ENCODE measurements at places on chromosomes 7 and 10. TPM values are rescaled to one million over a fixed set of nuclear protein-coding genes. Genes with fewer than 3 reads are reported as not detected.

Gene FAM25G
- not detected for polyA plus RNA-seq

Gene RASA4B
- polyA plus RNA-seq: 5.2 TPM

Gene ZNF736
- polyA plus RNA-seq: 5.1 TPM

- no peak for DNase-seq
Measured at GRCh38 chr7:28487487-28487886, 75.2 kb downstream of the CREB5 start.

DNA sequence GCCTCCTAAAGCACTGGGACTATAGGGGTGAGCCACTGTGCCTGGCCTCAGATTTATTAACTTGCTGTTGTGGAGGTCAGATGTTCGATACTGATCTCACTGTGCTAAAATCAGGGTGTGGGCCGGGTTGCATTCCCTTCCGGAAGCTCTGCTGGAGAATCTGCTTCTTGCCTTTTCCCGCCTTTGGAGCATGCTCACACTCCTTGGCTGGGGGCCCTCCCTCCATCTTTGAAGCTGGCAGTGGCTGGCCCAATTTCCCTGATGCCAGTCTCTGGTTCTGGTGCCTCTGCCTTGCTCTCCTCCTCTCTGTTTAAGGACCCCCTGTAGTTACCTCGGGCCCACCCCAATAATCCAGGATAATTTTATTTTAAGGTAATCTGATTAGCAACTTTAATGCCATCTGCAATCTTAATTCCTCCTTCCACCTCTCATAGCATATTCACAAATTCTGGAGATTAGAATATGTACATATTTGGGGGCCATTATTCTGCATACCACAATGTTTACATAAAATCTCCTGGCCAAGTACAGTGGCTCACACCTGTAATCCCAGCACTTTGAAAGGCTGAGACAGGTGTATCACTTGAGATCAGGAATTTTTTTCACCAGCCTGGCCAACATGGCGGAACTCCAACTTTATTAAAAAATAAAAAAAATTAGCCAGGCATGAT lies 7.9 kb upstream of the PITRM1 start:
- no peak for DNase-seq

- no peak for DNase-seq
Measured at GRCh38 chr10:91813251-91813650, 15.0 kb downstream of the TNKS2 start.

DNA sequence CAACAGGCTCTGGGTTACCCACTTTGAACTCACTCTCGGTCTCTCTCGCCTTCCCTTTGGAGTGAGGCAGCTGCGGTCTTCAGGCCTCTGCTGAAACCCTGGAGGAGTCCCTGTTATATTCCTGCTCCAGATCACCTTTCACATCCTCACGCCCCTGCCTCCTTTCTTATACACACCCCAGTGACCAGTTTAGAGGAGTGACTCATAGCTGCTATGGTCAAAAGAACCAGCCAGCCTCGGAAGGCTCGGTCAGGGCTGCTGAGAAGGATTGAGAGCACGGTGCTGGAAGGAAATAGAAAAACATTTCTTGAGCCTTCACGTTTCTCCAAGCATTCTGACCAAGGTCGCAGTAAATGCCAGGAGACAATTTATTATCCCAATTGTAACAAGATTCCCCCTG lies 28.3 kb upstream of the SVOPL start:
- DNase-seq: no peak

DNA sequence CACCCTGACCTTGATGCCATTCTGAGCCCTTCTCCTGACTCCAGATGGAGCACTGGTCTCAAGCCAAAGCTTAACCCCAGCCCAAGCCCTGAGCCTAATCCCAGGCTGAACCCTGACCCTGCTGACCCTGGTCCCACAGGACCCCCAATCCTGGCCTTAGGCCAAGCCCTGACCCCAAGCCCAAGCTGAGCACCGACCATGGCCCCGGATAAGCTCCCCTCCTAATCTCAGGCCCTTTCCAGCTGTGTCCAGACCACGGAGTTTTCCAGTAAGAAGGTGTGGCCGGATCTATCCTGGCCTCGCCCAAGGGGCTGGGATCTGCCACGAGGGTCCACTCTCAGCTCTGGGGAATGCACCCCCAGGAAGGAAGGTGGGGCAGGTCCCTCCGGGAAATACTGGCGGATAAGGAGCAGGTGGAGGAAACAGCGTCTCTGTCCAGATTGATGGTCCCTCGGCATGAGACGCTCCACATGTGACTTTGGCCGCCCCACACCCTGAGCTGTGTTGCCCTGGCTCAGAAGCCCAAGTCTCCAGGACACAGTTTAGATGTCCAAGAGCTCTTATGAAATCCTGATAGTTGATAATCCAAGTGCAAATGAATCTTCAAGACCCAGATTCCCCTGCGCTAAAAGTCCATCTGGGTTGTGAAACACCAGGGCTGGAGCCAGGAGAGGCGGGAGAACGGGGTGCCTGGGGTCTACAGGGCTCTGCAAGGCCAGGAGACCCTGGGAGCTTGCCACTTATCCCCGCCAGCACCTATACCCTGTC lies 10.4 kb downstream of the ELN start:
- DNase-seq: no peak

All from AG04450 (cell line).